ENCODE measurements at places on chromosomes 12 and 14.
A peak's percentile ranks its signal among the peaks of the same experiment; 100 is the strongest.

GRCh38 chr12:113039911-113040445 is 16.6 kb upstream of the DTX1 start:
- DNase-seq = no peak

GRCh38 chr12:120735181-120735580 is 9.6 kb downstream of the ACADS start:
- no peak for DNase-seq

GRCh38 chr12:19830446-19830845 is 391.2 kb downstream of the AEBP2 start:
- no peak for DNase-seq

DNA sequence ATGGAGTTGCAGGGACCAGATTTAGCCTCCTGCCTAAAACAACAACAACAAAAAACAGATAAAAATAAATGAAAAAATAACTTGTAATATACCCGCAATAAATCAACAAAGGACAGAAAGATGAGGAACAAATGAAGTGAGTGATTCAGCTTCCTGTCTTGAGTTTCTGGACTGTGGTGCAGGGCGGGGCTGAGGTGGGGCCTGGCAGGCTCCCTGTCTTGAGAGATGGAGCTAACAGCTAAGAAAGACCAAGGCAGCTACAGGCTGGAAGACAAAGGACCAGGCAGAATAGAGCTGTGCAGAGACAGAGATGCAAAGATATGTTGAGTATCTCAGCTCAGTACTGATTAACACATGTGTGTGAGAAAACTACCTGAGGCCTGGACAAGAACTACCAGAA is 879.2 kb downstream of the AACS start:
- DNase-seq = no peak

DNA sequence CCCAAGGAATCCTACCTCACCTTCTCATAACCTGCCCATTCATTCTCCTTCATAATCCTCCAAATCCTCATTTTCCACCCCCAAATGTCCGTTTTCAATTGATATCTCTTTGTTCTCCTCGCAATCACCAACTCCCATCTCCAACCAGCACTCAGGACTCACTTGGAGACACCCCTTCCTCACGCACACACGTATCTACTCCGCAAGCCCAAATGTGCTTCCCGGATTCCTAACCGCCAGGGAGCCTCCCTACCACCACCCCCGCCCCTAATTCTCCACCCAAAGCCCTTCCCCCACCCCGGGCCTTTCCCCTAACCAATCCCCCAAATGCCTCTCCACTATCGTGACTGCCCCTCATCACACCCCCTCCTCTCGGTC is 304 bp downstream of the KCTD10 start:
- DNase-seq = no peak

GRCh38 chr12:108611884-108612415 is 14.1 kb upstream of the TMEM119 start:
- peak; percentile 59 for DNase-seq

DNA sequence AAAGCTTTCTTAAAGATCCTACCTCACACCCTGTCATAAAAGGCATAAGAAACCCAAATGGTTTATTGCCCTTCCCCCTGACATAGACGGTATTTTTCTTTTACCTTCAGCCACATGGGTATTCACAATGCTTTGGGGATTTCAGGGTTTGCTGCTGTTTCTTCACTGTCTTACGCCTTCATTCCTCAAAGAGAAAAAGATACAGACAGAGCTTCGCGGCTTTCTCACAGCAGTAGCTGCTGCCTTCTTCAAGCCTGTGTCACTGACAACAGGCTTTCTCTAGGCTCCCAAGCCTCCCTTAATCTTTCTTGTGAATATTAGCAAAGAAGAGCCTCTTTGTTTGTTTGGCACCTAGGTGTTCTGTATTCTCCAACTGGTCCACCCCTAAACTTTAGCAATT is 197.4 kb upstream of the ARID2 start:
- DNase-seq = no peak
